ENCODE measurements at places on chromosomes 3 and 15.

- no peak for DNase-seq
Measured at GRCh38 chr3:69983546-69984265, 15.8 kb upstream of the SAMMSON start.

GRCh38 chr3:57086201-57086600, 25.7 kb downstream of the SPATA12 start:
- no peak for DNase-seq

GRCh38 chr15:41513506-41514227, at the start of gene LTK:
TSS of gene LTK (minus strand) at chr15:41513827. CDS start at chr15:41513709, 118 bp downstream.
- DNase-seq, result no peak

DNA sequence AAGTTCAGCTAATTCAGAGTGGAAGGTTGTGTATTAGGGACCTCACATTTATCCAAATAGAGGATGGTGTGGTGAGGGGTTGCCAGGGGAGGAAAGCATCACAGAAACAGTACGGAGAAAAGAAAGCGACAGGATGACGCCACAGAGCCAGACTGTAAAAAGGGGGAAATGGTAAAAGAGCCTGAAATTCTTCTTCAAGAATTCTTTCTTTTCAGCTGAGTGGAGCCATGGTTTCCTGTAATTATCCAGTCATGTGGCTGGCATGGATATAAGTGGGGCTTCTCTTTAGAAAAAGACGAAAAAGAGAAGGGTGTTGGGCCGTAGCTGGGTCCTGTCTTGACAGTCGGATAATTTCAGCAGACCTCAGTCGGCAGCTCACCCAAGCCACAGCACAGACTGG, 24.5 kb upstream of the PSMD6 start:
- no peak for DNase-seq

GRCh38 chr15:25688166-25688565, 175.0 kb downstream of the ATP10A start:
- no peak for DNase-seq

DNA sequence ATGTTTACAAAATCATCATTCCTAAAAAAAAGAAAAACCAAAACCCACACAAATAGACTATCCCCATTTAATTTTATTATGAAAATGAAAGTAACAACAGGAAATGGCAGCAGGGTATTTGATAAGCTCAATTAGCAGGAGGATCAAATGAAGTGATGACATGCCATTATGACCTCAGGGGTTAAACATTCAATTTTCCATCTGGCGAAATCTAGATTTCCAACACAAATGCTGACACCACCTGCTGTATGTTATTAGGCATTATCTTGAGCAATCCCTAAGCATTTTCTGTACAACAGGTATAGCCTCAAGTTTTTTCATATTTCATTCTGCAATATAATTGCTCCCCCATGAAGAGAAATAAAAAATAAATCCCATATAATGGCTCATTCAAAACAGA, 57.1 kb downstream of the SHQ1 start:
- DNase-seq, result no peak

DNA sequence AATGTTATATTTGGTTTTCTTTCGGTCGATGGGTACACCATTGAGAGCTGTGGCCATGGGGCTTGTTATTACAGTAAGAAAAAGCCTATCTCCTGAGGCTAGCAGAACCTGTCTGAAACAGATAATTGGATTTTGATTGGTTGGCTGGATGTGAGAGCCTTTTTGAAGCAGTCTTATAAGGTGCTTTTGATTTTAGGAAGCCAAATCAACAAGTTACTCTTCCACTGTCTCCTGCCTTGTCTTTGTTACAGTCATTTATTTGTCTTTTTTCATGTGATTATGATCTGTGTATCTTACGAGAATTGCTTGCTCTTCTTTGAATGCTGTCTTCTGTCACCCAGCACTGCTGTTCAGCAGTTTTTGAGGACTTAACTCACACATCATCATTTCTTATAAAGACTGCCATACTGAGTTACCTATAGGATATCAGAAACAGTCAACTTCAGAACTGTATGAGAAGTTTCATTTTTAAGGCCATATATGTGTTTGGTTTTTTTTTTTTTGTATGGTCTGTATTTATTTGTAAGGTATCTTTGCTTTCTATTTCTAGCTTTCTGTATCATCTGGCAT, 51.1 kb downstream of the MEF2A start:
- DNase-seq, result no peak

- DNase-seq, result no peak
Measured at GRCh38 chr15:63332367-63333124, 49.1 kb downstream of the CA12 start.

DNA sequence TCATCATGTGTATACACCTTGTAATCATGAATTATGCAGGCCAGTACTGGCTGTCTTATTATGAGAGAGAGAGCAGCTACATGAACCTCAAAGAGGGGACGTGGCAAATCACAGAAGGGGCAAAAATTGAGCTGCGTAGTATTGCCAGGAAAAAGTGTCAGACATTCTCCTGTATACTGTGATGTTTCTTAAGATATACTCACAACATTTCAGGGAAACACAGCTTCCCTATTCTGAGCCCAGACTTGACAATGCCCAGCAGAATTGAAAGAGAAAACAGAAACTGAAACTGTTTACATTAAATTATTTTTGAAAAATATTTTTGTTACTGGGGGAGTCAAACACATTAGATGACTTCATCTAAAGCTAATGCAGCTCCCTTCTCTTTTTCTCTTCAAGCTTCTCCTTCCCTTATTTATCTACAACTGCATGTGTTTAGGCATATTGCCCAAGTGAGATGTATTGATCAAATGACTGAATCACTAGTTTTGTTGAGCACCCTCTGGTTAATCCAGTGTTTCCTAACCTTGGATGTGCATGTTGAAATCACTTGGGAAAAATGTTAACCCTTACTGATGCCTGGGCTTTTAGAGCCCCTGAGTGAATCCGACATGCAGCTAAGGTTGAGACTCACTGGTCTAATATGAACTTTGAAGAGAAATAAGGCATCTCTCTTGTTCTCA, 39.5 kb downstream of the CADPS start:
- DNase-seq, result no peak

DNA sequence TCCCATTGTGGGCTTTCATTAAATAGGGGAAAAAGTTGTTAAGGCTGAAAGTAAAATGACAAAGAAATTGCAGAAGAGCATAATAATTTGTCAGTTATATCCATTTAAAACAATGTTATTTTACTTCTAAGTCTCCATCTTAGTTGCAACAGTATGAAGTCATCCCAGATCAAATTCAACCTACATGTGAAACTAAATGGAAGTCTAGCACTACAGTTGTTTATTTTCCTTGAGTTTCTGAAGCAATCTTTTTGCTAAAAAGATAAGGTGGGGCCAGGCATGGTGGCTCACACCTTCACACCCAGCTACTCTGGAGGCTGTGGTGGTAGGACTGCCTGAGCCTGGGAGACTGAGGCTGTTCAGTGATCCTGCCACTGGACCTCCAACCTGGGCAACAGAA, 80.2 kb downstream of the DPH6 start:
- no peak for DNase-seq

- no peak for DNase-seq
Measured at GRCh38 chr3:97835761-97836160, 13.9 kb downstream of the CRYBG3 start.

- no peak for DNase-seq
Measured at GRCh38 chr15:51444112-51444511, 102.7 kb downstream of the GLDN start.

GRCh38 chr3:125013095-125013494, 42.7 kb downstream of the HEG1 start:
- no peak for DNase-seq

GRCh38 chr3:187922704-187923416, 177.6 kb upstream of the BCL6 start:
- no peak for DNase-seq

GRCh38 chr3:126928921-126929474, 53.9 kb upstream of the PLXNA1 start:
- no peak for DNase-seq

GRCh38 chr3:52683611-52684010, 2.1 kb downstream of the PBRM1 start:
- DNase-seq, result no peak

GRCh38 chr3:168183774-168184173, 88.0 kb upstream of the GOLIM4 start:
- DNase-seq, result no peak

DNA sequence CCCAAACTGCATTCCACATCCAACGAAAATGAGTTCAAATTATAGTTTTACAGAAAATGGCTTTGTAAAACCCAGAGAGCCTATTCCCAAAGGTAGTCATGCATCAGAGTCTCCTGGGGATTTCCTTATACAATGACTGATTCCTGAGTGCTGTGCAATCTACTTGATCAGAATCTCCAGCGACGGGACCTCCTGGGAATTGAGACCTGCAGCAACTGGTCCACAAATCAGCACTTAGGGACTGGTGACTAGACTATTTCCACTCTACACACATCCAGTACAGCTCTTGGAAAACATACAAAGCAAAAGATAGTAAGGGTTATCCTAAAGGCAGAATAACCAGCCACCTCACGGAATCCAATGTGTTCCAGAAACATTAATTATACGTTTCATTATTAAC, 871.0 kb upstream of the CFAP20DC start:
- DNase-seq, result no peak

DNA sequence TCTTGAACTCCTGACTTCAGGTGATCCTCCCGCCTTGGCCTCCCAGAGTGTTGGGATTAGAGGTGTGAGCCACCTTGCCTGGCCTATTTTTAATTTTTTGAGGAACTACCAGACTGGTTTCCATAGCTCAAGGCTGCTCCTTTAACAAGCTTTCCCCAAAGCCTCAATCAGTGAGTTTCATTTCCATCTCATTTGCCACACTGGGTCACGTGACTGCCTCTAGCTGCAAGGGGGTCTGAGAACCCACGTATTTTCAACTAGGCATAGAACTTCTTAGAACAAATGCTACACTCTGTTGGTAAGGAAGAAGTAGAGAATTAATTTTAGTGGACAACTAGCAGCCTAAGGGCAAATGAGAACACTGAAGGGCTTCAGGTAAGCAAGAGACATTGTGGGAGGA, 3.1 kb upstream of the CD276 start:
- no peak for DNase-seq

GRCh38 chr3:97815149-97815917, 6.5 kb upstream of the CRYBG3 start:
- no peak for DNase-seq

- no peak for DNase-seq
Measured at GRCh38 chr3:194198938-194199337, 63.0 kb downstream of the HES1 start.

DNA sequence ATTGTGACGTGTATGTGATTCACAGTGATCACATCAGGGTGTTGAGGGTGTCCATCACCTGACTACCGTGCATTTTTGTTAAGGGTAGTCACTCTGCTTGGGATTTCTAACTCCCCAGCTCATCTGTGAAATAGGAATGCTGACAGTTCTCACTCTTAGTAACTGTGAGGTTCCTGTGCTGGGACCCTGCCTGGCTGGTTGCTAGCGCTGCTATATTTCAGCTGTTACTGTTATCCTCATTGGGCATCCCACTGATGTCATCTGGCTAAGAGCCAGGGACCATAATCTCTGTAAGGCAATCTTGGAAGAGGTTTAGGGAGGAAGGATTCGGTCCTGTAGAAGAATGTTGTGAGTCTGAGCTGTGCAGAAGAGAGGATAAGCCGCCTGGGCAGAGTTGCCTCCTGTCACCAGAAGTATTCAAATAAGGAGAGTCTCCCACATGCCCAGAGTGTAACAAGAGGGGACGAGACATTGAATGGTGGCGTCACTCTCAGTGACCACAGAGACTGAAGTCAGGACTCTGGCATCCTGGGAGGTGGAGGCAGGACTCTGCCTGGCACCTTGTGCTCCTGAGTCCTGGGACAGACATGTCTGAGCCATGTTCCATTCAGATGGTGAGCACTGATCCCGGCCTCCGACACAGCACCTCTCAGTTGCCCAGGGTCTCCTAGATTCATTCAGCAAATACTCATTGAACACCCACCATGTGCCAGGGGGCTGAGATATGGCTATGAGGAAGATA, 52.2 kb downstream of the FBLN2 start:
- no peak for DNase-seq

- DNase-seq, result no peak
Measured at GRCh38 chr3:10526366-10526765, 21.0 kb upstream of the ATP2B2 start.

- no peak for DNase-seq
Measured at GRCh38 chr3:46576879-46577278, 10.8 kb upstream of the LRRC2 start.

GRCh38 chr3:8519774-8520448, 18.3 kb downstream of the LMCD1 start:
- DNase-seq, result no peak

DNA sequence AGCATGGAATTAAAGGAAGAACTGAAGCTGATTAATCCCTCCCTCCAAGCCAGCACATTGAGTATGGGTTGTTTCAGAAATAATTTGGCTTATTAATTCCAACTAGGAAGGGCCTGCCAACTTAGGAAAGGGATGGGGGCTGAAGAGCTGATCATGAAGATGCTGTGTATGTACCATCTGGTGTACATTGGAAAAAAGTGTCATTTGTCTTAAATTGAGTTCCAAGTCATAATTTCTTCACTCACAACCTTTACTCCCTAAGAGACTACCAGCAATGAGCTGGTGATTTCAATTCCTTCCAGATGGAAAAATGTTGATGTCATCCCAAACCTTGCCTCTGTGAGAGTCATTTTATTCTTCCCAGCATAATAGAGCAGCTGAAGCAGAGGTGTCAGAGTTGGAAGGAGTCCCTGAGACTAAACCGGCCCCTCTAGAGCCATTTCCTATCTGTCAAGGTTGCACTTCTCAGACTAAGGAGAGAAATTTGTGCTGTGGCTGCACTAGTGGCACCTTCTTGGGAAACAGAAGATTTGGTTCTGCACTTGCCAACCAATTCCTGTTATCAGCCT, 79.4 kb downstream of the GTPBP8 start:
- DNase-seq, result no peak

DNA sequence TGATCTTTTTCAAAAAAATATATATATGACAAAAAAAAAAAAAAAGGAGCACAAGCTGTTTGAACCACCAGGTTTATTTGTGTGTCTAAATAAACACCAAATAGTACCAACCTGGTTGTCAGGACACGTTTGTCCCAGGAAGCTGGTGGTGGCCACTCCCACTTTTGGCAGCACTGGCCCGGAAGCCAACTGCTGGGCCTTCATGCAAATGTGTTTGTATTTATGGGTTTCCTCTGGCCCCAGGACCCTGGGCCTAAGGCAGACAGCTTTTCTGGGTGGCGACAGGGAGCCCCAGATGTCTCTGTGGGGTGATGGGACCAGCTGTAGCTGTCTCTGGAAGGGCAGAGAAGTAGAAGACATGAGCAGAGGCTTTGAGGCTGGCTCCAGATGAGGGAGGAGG, 31.6 kb downstream of the PRKCD start:
- DNase-seq, result no peak

DNA sequence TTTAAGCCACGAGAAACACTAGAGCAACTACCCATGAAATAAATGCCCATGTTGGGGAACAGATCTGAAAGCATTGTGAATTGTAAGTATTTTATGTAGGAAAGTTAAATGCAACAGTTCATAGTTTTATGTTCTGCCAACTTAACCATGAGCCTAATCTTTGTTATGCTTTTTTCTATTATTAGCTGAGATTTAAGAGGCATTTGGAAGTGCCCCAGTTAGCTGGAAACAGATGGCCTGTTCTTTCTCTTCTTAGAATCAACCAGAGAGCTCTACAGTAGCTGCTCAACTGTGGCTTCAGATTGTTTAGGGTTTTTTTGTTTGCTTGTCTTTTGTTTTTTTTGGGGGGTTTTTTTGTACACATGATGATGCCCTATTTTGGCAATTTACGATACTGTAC, 284.4 kb downstream of the KCNH8 start:
- DNase-seq, result no peak

- no peak for DNase-seq
Measured at GRCh38 chr3:135136361-135137100, 341.5 kb downstream of the EPHB1 start.

GRCh38 chr15:31353931-31354330, 27.3 kb downstream of the KLF13 start:
- DNase-seq, result no peak
